ENCODE measurements at places on chromosomes 4 and X. TPM values are rescaled to one million over a fixed set of nuclear protein-coding genes. Genes with fewer than 3 reads are reported as not detected.
A peak's percentile ranks its signal among the peaks of the same experiment; 100 is the strongest.

MAGEA2B gene
- total RNA-seq, result 16.1 TPM

SRPX2 gene
- total RNA-seq, result 11.0 TPM

DNA sequence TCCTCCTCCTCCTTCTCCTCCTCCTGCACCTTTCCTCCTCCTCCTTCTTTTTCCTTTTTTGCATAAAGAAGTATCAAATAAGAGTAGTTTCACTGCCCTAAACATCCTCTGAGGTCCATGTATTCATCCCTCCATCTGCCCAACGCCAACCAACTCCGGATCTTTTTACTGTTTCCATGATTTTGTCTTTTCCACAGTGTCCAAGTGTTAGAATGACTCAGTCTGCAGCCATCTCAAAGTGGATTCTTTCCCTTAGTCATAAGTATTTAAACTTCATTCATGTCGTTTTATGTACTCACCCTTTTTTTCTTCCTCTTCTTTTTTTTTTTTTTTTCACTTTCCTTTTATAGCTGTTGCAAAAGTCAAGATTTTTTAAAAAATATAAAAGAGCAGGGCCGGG is 12.9 kb downstream of the CSF2RA start:
- DNase-seq, result peak; percentile 60

HHIP gene
- total RNA-seq, result 0.96 TPM

GRCh38 chr4:18435781-18436180 is 414.2 kb upstream of the LCORL start:
- no peak for DNase-seq

CSAG2 gene
- total RNA-seq, result 1.1 TPM

DNA sequence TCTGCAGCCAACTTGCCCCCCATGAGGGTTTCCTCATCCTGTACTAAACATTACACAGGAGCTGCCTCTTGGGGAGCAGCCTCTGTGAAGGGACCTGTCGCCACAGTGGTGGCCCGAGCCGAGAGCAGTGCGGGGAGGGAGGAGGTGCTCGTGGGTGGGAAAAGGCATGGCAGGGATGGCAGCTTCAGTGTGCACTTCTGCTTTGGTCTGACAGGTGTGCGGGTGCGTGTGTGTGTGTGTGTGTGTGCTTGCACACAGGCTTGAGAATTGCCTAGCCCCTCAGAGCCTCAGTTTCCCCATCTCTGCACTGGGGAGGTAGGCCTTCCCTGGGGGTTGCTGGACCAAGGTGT is 3.9 kb downstream of the SH3TC1 start:
- no peak for DNase-seq

BEX1 gene
- total RNA-seq, result 56.3 TPM

XKRX gene
- 0.10 TPM for total RNA-seq

PRPS2 gene
- 54.0 TPM for total RNA-seq

PROM1 gene
- not detected for total RNA-seq

DNA sequence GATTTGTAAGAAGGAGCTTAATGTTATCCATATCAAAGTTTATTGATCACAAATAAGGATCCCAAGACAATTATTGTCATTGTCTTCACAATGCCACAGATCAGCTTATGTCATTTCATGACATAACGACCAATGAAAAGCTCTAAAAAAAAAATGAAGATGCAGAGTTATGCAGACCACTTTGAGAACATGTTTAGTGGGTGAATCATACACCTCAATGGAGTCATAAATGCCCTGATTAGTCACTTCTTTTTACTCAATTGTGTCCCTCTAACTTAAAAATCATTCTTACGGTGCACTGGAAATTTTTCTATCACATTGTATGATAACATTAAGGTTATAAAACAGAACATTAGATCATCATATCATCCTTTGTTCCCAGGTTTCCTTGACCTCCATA is 87.6 kb upstream of the GABRG1 start:
- no peak for DNase-seq

DNA sequence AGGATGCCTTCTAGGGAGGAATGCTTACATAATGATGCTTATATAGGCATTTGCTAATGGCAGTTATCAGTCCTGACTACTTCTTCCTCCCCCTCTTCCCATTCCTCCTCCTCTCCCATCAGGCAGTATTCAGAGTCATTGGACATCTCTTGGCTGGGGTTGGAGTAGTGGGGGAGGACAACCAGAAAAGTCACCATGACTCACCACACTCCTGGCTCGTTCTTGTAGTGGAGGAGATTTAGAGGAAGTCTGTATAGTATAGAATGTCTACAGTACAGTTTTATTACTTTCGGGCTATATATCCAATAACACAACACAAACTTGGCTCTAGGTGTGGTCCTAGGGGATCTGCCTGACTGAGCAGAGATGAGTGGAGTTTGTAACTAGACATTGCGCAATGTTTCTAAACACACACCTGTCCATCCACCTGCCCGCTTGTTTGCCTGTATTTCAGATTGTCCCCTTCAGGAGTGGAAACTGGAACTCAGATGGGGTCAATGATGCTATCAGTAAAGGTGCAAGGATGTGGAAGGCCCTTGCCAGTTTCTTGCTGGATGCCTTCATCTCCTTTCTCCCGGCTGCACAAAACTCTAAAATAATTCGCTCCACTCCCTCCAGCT is 27.9 kb upstream of the KIAA1210 start:
- peak; percentile 49 for DNase-seq

DNA sequence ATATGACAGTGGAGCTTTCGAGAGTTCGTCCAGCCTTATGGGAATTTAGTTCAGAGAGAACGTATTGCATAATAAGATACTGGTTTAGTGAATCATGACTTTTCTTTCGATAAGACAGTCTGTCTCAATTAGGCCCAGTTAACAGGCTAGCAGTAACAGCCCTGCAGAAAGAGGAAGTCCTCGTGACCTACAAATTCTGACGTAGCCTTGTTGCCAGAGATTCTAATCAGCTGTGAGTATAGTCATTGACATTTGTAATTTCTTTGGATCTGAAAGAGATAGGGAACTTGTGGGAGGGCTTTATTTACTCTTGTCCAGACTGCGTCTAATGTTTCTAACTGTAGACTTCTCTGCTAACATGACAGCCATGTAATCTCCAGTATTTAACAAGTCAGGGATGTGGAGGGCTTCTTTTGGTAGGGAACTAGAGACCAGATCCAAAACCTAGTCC is 15.8 kb downstream of the ART3 start:
- peak; percentile 82 for DNase-seq

DNA sequence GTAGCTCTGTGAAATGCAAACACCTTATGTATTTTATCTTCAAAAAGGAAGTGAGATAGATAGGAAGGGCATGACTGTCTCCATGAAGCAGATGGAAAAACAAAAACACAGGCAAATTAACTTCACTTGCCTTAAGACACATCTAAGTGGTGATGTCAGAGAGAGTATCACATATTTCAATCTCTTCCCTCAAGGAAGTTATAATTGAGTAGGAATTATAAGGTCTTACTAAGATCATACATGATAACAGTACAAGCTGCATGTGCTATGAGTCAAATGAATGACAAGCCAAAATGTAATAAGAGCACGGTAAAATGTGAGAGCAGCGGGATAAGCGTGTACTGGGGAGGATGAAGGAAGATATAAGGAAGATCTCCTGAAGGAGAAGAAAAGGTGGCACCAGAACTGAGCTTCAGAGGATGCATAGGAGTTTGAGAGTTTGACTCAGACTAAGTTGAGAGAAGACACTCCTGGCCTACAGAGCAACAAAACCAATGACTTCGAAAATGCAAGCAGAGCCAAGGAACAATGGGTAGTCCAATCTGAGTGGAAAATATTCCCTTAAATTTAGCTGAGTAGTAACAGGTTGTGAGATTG is 43.3 kb upstream of the GALNT7 start:
- DNase-seq, result no peak

DNA sequence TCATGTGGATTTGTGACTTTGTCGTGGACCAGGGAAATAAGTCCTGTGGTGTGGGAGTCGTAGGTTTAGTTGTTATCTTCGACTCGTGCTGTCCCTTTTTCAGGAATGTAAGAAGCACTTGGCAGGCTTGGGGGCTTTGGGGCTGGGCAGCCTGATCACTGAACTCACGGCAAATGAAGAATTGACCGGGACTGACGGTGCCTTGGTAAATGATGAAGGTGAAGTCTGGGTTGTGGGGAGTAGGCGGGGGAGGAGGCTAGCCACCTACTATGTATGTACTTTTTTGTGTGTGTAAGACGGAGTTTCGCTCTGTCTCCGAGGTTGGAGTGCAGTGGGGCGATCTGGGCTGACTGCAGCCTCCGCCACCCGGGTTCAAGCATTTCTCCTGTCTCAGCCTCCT is 1.2 kb downstream of the TAF1 start:
- DNase-seq, result no peak

PRKG2 gene
- not detected for total RNA-seq

NSUN7 gene
- total RNA-seq, result 0.24 TPM

UNC5C gene
- total RNA-seq, result 0.48 TPM

TAF7L gene
- not detected for total RNA-seq

RPL9 gene
- 1,643 TPM for total RNA-seq

DNA sequence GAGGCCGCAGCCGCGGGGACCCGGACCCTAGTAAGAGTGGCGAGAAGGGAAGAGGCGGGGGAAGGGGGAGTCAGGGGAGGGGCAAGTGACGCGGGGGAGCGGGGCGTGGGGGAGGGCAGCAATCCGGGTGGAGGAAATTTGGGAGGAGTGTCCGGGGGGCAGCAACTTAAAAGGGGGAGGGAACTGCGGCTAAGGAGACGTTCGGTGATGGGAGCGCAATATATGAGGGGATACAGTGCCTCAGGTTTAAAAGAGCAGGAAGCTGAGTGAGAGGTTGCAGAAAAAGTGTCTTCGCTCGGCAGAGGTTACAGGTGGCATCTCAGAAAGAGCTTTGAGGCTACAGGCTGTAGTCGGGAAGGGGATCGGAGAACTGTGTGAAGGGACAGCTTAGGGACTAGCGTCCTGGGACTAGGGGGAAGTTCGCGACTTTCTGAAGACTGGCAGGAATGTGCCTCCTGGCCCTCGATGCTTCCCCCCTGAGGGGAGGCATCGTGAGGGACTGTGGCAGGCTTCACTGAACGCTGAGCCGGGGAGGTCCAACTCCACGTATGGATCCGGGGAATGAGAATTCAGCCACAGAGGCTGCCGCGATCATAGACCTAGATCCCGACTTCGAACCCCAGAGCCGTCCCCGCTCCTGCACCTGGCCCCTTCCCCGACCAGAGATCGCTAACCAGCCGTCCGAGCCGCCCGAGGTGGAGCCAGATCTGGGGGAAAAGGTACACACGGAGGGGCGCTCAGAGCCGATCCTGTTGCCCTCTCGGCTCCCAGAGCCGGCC is 519 bp downstream of the FOXO4 start:
- peak; percentile 58 for DNase-seq

DNA sequence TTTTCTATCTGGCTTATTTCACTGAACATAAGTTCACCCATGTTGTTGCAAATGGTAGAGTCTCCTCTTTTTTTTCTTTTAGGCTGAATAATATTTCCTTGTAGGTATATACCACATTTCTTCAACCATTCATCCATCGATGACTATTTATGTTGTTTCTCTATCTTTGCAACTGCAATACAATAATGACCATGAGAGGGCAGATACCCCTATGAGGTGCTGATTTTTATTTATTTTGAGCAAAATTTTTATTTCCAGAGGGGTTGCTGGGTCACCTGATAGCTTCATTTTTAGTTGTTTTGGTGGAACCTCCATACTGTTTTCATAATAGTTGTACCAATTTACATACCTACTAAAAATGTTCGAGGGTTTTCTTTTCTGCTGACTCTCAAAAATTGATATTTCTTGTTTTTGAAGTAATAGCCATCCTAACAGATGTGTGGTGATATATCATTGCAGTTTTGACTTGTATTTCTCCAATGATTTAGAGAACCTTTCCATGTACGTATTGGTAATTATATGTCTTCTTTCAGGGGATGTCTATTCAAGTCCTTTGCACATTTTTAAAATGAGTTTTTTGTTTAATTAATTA is 1697.0 kb downstream of the PCDH7 start:
- DNase-seq, result no peak

- DNase-seq, result no peak
Observed at GRCh38 chrX:55546956-55547355, 57.3 kb upstream of the USP51 start.

GRCh38 chr4:20840648-20841190 is 140.5 kb downstream of the PACRGL start:
- no peak for DNase-seq

DNA sequence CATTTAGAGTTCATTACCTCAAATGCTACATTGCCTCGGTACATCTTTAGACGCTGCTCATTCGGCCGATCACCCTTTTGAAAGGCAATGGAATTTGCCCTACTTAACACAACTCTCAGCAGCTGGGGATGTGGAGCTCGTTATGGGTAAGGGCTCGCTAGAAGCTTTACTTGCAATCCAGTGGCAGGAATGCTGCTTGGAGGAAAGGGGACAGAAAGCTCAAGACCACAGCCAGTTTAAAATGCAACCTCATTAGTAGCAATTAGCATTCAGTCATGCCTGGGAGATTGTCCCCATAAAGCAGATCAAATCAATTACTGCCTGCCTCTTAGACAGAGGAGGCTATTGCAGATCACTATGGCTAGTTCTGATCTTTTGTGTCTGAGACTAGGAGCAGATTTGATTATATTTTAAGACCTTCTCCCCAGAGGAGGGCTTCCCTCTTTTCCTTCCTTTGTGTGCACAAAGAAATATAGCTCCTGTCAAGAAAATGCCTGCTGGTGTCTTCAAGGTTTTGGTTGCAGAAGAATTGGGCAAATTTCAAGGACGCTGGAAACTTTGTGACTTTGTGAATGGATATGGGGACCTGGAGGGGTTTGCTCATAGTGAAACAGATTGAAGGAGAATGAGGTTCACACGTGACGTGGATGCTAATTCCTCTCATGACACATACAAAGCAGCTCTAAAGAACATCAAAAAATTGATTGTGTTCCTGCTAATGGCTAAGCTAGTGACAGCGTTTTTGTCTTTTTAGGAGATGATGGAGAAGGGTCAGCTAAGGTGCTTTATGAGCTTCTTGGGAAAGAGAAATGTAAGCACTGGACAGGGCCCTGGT is 237.5 kb upstream of the GLRA2 start:
- DNase-seq, result no peak

Data from RPMI7951 (cell line).